ENCODE measurements at places on chromosomes 13 and 19.
A peak's percentile ranks its signal among the peaks of the same experiment; 100 is the strongest.

- DNase-seq, result no peak
Measured at GRCh38 chr19:29499921-29500590, 25.7 kb upstream of the VSTM2B start.

DNA sequence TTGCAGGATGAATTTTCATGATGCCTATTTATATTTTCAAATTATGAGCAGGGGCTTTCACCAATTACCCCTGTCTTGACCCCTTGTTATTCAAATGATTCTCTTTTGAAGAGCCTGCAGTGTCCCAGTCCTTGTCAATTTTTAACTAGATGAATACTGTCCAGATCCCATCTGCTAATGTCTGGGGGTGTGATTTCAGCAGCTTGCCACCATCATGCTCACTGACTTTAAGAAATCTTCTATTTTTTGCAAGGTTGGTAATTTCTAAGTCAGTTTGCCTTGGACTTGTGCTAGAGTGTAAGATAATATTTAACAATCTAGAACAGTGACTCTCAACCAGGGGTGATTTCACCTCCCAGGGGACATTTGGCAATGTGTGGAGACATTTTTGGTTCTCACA lies 106.0 kb downstream of the CACNA1A start:
- DNase-seq, result no peak

DNA sequence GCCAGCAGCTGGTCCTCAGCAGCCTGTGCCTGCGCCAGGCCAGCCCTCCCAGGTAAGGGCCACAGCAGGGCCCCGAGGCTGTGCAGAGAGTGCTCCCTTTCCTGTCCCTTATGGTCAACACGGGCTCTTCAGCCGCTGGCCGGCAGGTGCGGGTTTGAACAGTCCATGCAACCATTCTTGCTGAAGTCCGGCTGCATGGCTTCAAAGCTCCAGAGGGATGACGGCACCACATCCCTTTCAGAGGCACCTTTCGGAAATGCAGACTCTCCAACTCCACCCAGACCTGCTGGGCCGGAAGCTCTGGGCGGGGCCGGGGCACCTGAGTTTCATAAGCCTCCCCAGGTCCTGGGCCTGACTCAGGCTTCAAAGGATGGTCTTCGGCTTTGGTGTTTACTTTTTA lies 81.3 kb downstream of the SPACA7 start:
- DNase-seq, result peak; percentile 49

GRCh38 chr19:33400856-33401682 lies 27.6 kb downstream of the CEBPG start:
- DNase-seq, result no peak

DNA sequence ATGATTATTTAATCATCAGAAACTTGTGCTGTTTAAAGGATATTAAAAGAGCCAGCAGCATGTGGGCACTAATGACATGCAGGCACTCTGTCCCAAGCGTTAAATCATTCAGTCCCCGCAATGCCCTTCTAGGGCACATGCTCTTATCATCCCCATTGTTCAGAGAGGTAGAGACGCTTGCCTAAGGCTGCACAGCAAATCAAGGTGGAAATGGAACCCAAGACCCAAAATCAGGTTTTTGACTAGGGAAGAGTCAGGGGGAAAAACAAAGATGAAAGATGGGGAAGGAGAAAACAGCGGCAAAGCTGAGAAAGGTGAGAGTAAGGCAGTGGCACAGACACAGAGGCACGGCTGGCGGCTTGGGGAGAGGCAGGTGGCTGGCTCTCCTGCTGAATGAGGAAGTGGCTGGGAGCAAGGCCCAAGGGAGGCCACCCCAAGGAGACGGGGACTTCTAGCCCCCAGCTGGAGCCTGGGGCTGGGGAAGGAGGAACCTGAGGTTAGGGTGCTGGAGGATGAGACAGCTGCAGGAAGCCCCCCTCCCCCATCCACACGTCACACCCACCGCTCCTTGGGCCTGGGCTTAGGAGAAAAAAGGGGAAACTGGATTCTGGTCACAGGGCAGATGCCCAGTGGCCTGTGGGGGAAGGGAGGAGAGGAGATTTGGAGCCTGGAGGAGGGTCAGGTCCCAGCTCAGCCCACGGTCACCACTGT lies 1.0 kb upstream of the TYROBP start:
- DNase-seq, result no peak

DNA sequence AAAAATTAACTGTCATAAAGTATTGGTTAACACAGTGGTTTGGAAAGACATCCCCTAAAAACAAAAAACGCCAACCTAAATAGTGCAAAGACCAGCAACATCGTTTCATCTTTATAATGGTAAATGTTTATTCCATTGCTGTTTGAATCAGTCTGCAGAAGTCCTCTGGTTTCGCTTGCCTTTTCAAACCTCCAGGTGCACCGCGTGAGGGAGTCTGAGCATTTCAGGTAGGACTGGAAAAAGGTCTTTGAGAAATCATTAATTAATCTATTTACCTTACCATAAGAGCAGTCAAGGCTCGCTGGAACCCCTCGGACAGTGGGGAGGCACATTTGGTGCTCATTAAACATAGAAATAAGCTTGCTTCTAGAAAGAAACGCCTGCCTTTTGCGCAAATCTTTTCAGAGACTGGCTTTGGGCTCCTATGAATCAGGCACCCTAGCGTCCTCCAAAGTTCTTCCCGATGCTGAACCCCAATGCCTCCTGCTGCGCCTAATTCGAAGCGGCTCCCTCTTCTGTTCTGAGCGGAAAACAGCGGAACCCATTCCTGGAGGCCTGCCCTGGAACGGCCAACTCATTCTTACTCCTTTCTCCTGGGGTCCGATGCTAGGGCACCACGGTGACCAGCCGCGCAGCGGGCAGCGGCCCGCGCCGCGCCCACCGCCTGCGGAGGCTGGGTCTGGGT lies 951 bp upstream of the MTUS2 start:
- DNase-seq, result no peak

DNA sequence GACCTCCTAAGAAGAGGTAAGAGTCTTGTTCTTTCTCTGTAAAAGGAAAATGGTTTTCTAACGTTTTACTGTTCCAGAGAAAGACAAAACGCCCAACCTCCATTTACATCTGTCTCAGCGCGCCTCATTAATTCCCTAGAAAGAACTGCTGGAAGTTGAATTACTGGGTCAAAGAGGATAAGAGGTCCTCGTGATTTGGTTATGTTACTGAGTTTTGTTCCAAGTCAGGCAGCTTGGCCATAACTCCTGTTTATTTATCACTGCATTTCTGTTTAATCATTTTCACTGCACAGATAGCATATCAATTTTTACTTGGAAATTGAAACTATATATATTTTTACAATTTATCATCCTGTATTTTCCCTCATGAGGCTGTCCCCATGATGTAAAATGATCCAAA lies 112.9 kb upstream of the PEG3 start:
- DNase-seq, result no peak

DNA sequence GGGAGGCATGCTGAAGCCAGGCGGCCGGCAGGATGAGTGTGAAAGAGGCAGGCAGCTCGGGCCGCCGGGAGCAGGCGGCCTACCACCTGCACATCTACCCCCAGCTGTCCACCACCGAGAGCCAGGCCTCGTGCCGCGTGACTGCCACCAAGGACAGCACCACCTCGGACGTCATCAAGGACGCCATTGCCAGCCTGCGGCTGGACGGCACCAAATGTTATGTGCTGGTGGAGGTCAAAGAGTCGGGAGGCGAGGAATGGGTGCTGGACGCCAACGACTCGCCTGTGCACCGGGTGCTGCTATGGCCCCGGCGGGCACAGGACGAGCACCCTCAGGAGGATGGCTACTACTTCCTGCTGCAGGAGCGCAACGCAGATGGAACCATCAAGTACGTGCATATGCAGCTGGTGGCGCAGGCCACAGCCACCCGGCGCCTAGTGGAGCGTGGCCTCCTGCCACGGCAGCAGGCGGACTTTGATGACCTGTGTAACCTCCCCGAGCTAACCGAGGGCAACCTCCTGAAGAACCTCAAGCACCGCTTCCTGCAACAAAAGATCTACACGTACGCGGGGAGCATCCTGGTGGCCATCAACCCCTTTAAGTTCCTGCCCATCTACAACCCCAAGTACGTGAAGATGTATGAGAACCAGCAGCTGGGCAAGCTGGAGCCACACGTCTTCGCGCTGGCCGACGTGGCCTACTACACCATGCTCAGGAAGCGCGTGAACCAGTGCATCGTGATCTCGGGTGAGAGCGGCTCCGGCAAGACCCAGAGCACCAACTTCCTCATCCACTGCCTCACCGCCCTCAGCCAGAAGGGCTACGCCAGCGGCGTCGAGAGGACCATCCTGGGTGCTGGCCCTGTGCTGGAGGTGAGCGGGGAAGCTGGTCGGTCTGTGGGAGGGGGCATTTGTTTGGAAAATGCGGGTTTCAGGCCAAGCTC lies 26.4 kb downstream of the MYO9B start:
- DNase-seq, result no peak

DNA sequence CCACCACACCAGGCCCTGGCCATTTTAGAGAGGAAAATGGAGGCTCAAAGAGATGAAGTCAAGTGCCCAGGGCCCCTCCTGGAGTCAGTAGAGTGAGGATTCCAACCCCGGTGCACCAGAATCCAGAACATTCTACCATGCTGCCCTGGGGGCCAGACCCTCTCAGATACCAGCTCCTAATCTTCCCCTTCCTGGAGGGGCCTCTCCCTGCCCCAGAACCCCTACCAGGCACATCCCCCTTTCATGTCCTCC lies 11.1 kb downstream of the CAPN12 start:
- DNase-seq, result no peak

DNA sequence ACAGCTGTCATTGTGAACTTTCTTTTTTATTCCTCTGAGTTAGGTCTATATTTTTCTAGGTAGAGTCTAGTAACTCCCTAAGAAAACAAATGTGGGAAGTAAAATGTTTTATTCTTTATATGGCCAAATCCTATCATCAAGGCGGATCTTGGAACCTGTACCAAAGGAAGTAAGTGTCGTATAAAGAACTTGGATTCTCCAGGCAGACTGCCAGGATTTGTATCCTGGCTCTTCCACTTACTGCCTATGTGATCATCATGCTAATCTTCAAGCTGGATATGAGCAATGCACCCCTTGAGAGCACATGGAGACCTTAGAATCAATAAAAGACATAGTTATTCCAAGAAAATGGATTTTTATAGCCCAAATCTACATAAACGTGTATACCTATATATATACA lies 286.5 kb downstream of the PCDH17 start:
- no peak for DNase-seq

DNA sequence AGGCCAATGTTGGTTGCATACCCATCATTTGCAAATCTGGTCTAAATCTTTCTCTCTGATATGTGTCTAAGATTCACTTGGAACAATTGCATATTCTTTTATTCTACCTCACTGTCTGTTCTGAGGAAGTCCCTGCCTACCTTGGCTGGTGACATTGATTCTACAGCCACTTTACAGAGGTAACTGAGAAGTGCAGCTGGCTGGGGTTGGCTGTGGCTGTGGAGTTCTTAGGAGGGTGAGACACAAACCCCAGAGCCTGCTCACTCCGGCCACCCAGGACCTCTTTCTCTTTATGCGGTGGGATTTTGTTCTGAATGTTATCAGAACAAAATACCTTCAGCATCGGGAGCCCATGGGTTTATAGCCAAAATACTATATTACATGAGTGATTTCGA lies 54.5 kb upstream of the IRS2 start:
- no peak for DNase-seq

- no peak for DNase-seq
Measured at GRCh38 chr13:61247149-61247936, 168.3 kb downstream of the PCDH20 start.

DNA sequence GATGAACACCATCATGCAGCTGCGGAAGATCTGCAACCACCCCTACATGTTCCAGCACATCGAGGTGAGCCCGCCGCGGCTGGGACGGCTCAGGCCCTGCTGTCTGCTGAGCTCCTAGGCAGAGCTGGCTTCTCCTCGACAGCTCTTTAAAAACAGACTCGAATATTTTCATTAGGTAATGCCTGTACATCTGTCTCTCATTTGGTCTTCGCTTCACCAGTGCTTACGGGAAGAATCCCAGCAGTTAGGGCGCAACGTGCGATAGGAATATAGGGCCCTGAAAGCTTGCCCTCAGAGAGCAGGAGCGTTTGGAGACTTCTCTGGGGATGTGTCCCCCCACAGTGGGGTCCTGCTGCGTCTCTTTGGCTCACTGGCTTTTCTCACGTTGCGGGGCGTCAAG lies 63.8 kb upstream of the LDLR start:
- DNase-seq, result no peak

DNA sequence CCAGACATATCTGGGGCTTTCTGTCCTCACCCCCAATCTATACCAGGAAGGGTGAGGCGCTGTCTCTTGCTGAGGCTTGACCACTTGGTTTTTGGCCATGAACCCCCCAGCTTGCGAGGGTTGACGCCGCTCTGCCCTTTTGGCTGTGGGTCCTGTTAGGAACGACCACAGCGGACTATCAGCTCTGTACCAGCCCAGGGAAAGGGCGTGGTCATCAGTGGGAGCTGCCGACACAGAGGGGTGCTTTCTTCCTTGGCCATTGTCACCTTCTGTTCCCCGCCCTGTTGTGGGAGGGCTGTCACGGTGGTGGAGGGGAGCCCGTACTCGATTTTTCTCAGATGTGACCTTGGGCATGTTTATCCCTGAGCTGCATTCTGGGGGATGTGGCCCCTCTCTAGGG lies 5.7 kb downstream of the DCAF15 start:
- DNase-seq, result no peak

- DNase-seq, result no peak
Measured at GRCh38 chr13:24625331-24625731, 54.9 kb upstream of the ATP12A start.

DNA sequence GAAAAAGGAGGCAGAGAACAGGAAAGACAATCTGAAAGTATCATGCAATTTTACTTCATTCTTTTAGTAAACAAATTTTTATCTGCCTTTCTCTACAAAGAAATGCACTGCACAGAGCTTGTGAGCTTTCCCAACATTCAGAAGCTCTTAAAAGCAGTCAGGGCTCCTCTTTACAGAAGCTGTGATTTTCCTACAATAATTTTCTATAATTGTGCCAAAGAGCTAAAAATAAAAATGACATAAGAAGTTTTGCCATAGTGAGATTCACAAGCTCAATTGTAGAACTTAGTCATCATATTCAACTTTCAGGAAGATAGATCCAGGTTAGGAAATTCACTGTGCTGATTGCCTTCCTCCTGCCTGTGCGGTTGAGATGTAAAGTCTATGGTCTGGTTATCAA lies 341.4 kb downstream of the PCDH9 start:
- no peak for DNase-seq
